HT1080 (cell line): ENCODE measurements at places on chromosomes 16 and 17.

DNA sequence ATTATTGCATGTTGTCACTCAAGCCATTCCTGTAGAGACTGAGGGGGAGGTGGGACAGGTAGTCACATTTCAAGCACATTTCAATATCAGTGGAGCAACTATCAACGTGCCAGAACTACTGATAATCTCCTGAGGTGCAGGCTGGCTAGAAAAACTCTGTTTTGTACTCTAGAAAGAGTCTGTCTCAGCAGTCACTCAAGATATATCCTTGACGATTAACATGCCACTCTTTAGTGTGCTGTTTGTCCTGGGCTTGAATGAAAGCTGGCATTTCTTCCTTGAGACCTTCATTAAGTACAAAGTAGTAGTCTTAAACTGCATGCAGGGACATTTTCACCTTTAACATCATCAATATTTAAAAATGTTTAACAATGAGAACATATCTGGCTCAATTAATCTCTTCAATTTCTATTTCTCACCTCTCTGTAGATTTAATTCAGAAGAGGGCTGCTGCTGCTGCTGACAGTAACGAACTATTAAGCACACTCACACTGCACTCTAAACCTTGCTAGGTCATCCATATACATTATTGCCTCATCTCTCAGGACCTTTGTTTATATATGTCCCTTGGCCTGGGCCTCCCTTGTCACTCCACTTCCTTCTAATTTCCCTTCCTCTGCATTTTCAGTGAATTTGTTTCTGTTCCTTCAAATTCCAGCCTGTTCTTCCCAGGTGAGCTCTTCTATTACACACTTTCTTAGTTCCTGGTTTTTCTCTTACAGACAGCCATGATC lies 412.0 kb downstream of the HAPSTR1 start:
- no peak for DNase-seq

DNA sequence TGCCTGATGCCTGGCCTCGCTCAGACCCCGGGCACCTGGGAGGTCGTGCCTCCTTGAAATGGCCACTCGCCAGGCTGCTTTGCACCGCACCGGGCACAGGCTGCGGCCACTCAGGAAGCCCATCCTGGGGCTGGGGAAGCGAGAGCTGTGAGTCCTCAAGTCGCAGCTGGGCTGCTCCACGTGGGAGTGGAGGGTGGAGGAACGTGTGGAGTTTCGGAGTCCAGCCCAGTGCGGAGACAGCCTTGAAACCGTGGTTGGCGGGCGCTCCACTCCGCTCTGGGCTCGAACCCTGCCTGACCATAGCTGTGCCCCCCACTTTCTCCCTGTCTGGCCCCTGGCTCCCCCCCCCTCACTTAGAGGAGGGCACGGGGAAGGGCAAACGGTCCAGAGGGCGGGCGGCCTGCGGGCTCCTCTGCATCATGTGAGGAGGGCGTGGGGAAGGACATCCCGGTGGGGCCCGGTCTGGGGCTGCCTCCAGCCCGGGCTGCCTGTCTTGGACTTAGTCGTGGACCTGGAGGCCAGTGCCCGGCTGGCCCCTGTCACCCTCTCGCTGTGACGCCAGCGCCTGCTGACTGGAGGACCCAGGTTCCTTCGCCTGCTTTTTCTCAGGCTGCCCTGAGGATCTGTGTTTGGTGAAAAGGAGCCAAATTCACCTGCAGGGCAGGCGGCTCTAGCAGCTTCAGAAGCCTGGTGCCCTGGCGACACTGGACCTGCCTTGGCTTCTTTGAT lies 2.5 kb downstream of the UBE2I start:
- DNase-seq: no peak

DNA sequence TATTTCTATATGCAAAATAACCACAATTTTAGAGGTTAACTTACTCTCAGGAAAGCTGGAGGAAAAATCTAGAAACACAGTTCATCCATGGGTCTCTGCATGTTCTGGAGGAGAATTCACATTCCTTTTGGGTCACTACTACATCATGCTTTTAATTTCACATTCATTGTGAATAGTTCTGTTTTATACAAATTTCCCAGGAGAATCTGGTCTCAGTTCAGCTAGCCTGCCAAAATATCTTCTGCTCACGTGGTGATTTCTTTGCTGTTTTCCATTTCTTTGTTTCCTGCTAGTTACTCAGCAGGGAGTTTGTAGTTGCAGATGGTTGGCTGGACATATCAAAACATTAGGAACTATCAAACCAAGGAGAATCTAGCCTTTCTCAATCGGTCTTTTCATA lies at the start of gene ABCA9:
Gene ABCA9, minus strand, starts transcription at position 106 of the 400 bp plus-strand sequence. CDS start 9,801 bp downstream, outside the sequence.
- DNase-seq: no peak

DNA sequence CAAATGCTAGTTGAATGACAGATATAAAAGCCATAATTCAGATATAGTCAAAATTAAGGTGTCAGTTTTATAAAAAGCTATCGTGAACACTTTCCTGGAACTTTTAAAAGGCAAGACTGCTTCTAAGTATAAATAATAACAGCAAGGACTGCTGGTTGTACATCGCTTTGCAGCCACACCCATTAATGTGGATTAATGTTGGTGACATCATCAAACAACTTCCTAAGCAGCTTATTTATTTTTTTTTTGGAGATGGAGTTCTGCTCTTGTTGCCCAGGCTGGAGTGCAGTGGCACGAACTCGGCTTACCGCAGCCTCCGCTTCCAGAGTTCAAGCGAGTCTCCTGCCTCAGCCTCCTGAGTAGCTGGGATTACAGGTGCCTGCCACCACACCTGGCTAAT lies 4.6 kb downstream of the GNA13 start:
- DNase-seq: no peak

DNA sequence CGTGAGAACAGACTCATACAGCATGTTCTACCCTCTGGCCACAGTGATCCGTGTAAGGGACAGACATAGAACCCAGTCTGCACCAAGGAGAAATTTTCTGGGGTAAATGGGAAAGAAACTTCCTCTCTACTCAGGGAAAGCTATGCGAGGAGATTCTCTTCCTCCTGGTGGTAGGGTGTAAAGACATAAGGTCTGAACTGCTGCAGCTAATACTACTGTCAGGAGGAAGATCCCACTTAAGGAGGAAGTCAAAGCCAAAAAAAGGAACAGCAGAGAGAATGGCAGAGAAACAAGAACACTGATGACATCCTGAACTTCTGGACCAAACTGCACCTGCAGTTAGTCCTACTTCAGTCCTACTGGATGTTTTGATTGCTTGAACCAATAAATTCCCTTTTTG lies 7.1 kb upstream of the TM4SF5 start:
- DNase-seq: no peak

- DNase-seq: no peak
These were observed 16.7 kb upstream of the TBX21 start for GRCh38 chr17:47716375-47716774.

DNA sequence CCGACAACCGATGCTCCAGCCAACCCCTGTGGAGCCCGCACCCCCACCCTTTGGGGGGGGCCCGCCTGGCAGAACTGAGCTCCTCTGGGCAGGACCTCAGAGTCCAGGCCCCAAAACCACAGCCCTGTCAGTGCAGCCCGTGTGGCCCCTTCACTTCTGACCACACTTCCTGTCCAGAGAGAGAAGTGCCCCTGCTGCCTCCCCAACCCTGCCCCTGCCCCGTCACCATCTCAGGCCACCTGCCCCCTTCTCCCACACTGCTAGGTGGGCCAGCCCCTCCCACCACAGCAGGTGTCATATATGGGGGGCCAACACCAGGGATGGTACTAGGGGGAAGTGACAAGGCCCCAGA lies 17.9 kb downstream of the NGFR start:
- no peak for DNase-seq

- DNase-seq: peak; percentile 61
These were observed 155.3 kb downstream of the RGS9 start for GRCh38 chr17:65292430-65292829.

- peak; percentile 63 for DNase-seq
These were observed 110.4 kb upstream of the HAS3 start for GRCh38 chr16:68995011-68995504.
